Mucosa of gallbladder (tissue), 1 donor: ENCODE measurements at places on chromosomes 3 and 15. TPM values are rescaled to one million over a fixed set of nuclear protein-coding genes. Genes with fewer than 3 reads are reported as not detected.

The TAMM41 gene
- 17.5 TPM for total RNA-seq

The CCDC54 gene
- total RNA-seq = not detected

DNA sequence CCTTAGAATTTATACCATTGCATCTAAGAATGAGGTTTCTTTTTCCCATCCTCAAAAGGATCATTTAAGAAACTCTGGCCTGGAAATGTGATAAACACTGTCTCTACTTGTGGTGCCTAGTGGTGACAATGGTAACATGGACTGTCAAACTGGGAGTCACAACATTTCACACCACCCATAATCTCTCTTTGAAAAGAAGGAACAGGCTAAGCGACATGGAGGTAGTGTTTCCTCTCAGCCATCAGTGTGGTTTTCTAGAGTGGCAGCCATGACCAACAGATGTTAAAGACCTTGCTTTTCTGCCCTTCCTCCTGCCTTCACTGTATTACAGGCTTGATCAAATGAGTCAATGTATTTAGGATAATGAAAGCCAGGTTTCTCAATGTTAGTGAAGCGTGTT, 283.1 kb upstream of the STAC start:
- DNase-seq = no peak

DNA sequence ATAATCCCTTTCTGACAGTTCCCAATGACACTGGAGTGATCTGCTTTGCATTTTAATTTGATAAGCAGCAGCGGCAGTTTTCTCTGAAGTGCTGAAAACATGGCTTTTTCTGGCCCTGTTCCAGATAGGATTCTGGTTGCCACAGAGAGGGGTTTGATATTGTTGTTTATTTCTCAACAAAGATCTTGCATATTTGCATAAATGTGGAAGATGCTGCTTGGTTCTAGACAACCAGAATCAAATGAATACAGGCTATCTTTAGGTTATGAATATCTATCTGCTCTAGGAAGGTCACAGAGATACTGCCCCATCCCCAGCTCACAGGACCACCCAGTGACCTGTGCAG, 137.1 kb downstream of the ZNF609 start:
- DNase-seq = no peak

GRCh38 chr3:9930804-9931418, 2.7 kb upstream of the CRELD1 start:
- DNase-seq = no peak

DNA sequence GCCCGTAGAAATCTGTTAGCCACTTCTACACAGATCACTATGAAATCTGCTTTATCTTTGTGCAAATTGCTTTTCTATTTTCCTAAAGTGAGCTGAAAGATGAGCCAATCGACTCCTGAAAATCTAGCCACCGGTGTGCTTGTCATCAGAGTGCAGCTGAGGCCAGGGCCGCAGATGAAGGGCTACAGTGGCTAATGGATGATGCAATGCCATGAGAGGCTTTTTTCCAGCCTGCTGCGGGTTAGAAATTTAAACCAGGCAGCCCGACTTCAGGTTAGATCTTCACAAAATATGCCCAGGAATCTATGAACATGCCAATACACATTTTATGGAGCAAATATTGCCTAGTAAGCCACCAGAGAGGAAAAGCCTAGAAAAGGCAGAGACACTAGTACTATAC, 948.2 kb upstream of the CFAP20DC start:
- no peak for DNase-seq

The PTPRG gene
- 38.1 TPM for total RNA-seq

The HGD gene
- 211 TPM for total RNA-seq
